ENCODE measurements at places on chromosomes 12 and 14.
A peak's percentile ranks its signal among the peaks of the same experiment; 100 is the strongest.

DNA sequence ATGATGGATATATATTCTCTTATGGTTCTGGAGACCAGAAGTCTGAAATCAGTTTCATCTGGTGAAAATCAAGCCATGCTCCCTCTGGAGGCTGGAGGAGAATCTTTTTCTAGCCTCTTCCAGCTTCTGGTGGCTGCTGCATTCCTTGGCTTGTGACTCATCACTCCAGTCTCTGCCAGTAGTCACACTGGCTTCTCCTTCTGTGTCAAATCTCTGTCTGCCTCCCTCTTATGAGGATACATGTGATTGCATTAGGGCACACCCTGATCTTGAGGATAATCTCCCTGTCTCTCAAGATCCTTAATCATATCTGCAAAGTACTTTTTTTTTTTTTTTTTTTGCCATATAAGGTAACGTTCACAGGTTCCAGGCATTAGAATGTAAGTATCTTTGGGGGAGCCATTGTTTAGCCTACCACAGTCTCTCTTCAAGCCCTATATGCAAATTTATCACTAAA, 17.7 kb downstream of the DNAL1 start:
- DNase-seq = no peak

- no peak for DNase-seq
These were observed 130.3 kb downstream of the CEP83 start for GRCh38 chr12:94329366-94329765.

- no peak for DNase-seq
These were observed 5.6 kb downstream of the CNIH1 start for GRCh38 chr14:54435500-54435981.

- no peak for DNase-seq
These were observed 81.8 kb downstream of the TSPAN9 start for GRCh38 chr12:3158851-3159465.

- no peak for DNase-seq
These were observed 29.3 kb downstream of the KICS2 start for GRCh38 chr12:64192644-64193444.

- DNase-seq = no peak
These were observed 210.0 kb downstream of the PPM1H start for GRCh38 chr12:62724947-62725451.

GRCh38 chr12:18297902-18298301, 36.6 kb downstream of the PIK3C2G start:
- DNase-seq = no peak

DNA sequence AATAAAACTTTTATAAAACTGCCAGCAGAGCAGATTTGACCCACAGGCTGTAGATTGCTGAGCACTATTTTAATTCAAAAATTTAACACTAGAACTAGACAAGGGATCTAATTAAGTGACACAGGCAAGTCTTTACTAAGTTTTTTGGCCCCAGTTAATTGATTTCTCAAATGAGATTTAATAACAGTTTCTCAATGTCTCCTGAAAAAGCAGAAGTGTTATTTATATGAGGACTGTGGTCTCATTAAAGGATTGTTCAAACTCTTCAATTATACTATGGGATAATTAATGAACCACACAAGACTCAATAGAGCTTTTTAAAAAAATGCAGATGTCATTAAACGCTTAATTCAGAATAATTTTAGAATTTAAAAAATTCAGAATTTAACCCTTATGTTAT, 1.9 kb downstream of the HEATR5A start:
- no peak for DNase-seq

GRCh38 chr12:30826276-30826675, 71.5 kb upstream of the CAPRIN2 start:
- no peak for DNase-seq

GRCh38 chr12:31317471-31318395, 8.2 kb downstream of the SINHCAF start:
- DNase-seq = no peak

- DNase-seq = no peak
These were observed 117.7 kb downstream of the PRKCH start for GRCh38 chr14:61438860-61439765.

- DNase-seq = no peak
These were observed 139.5 kb upstream of the SOX5 start for GRCh38 chr12:24088751-24089509.

DNA sequence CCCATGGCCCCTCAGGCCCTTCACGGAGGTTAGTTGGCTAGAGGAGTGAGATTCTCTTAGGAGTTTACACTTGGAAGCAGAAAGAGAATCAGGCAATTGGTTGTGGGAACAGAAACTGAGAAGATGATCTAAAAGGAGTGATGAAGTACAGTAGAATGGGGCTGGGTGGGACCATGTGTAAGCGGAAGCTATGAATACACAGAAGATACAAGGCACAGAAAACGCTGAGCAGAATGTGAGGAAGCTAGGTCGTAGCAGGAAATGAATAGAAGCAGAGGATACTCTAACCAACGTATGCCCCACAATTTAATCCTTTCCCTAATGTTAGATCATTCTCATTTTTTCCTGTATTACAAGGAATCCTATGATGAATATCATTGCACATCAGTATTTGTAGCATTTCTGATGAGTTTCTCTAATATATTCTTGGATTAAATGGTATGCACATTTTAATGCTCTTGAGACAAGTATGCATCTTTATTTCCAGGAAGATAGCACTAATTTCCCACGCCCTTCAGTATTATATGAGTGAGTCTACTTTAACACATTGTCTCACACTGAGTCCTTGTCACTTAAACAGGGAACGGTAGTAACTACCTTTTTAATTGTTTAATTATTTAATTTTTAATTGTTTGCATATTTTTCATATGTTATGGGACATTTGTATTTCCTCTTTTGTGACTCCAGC, 273.2 kb downstream of the APAF1 start:
- DNase-seq = no peak

- DNase-seq = no peak
These were observed 33.0 kb downstream of the TMEM132D start for GRCh38 chr12:129870796-129871195.

DNA sequence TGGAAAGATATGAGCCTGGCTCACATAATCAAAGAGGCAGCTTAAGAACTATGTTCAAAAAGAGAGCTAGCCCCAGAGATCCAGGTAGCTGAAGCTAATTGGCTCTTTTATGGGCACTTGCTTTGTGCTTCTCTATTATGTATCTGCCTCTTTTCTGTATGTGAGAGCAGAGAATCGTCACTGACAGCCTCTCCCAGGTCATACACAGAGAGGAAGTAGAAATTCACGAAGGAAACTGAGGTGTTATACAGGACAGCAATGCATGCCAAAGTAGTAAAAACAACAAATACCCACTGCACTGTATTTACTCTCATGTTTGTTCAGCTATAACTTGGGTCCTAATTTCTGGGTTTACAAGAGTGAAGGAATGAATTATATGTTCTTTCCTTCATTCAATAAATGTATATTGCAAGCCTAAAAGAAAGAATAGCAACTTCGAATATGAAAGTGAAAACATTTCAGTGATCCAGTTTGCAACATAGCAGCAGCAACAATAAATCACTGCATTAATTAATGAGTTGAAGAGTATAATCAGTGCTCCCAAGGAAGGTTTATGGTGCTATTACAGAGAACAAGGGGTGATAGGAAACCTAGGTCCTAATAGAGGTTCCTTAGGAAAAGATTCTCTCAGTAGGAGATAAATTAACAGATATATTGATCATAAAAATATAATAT, 47.1 kb upstream of the ATXN7L3B start:
- DNase-seq = no peak

- no peak for DNase-seq
These were observed 10.5 kb downstream of the SNX6 start for GRCh38 chr14:34619471-34619870.

GRCh38 chr14:53108292-53109104, 44.6 kb downstream of the DDHD1 start:
- no peak for DNase-seq

- peak; percentile 16 for DNase-seq
These were observed 210.2 kb downstream of the PTPRO start for GRCh38 chr12:15532364-15532977.

- no peak for DNase-seq
These were observed 84.8 kb upstream of the LRFN5 start for GRCh38 chr14:41521891-41522290.

GRCh38 chr12:64681200-64682052, 71.1 kb downstream of the RASSF3 start:
- DNase-seq = no peak

DNA sequence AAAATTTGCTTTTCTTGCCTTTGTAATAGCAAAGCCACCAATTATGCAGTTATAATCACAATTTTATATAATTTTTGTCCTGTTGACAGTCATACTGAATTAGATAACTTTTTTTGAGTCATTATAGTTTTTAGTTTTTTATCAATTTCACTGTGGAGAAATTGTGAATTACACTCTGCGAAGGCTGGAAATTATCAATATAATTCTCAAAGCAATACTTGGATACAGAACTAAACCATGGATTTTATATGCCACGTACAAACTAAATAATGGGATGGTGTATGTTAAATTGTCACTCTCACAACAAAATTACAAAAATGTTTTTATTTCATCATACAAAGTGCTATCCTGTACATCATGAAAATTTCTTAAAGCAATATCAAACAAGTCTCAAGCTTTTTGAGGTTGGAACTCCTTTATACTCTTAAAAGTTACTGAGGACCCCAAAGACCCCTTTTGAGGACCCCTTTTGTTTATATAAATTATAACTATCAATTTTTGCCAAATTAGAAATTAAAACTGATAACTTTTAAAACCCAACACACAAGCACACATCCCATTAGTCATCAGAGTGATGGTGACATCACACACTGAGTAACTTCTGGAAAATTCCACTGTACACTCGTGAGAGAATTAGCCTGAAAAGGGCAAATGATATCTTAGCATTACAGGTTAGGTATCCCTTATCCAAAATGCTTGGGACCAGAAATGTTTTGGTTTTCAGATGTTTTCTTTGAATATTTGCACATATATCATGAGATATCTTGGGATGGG, 19.8 kb upstream of the AQP2 start:
- no peak for DNase-seq

- no peak for DNase-seq
These were observed 9.0 kb downstream of the PLEKHA5 start for GRCh38 chr12:19138551-19138950.

- DNase-seq = no peak
These were observed 17.8 kb downstream of the FBXL14 start for GRCh38 chr12:1576410-1577241.

DNA sequence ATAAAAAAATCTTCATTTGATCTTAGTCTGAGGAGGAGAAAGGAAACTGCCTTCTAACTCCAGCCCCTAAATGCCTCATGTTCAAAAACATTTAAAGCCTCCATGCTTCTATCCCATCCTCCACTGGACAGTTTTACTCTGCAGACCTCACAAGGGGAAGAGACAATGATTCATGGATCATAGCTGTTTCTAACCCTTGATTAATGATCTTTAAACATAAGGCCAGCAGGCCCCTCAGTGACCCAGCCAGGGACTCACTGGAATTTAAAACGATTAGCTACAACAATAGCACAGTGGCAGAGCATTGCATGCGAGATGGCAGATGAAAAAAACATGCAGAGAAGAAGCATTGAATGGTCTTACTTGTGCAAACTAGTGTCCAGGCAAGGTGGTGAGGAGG, 6.0 kb downstream of the DCTN2 start:
- no peak for DNase-seq

DNA sequence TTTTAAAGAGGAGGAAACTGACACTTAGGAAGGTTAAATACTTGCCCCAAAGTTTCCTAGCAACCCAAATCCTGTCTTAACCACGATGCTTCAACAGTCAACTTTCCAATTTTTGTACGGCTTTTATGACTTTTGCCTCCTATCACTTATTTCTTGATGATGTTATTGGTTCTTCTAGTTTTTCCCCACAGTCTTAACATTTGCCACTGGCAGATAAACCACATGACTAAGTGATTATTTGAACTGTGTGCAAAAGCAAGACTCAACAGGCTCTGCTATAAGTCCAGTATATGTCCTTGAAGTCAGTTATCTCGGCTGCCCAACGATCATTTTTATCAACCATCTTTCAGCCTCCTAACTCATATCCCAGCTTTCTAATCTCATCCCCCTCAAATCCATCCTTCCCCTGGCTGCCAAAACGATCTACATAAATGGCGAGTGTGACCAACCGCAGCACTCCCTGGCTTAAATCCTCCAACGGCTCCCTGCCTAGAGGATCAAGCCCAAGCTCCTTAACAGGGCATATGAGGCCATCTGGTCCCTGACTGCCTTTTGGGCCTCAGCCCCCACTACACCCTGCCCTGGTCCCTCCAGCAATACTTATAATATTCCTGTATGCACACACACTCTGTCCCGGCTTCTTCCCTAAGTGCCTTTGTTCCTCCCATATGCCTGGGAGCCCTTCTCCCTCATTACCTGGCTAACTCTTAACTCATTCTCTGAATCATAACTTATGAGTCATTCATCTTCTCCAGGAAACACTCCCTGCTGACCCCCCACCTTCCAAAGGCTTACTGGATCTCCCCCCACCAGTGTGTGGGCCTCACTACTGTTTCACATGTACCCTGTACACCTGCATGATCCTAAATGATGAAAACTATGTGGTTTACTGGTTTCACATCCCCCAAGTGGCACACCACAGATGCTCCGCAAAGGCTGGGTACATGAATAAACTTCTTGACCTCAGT, 8.8 kb downstream of the VPS37B start:
- no peak for DNase-seq

GRCh38 chr12:95551913-95552516, 739 bp upstream of the USP44 start:
- DNase-seq = no peak

GRCh38 chr12:108322998-108323397, 16.1 kb downstream of the CMKLR1 start:
- DNase-seq = no peak

DNA sequence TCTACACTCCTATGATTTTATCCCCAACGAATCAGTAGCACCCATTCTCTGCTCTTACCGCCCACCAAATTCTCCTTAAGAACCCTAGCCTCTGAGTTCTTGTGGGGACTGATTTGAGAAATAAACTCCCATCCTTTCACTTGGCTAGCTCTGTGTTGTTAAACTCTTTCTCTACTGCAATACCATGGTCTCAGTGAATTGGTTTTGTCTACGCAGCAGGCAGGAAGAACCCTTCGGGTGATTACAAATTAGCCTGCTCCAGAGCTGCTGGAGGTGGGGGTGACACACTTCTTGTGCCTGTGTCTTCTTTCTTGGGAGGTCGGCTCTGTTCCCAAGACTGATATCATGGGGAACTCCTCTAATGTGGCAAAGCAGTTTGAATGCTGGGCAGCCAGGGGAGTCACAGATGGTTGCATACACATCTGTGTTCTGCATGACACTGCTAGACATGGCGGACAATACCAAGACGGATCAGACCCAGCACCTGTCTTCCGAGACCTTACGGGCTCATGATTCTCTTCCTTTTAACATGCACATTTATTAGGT, 1.6 kb upstream of the C1S start:
- no peak for DNase-seq

DNA sequence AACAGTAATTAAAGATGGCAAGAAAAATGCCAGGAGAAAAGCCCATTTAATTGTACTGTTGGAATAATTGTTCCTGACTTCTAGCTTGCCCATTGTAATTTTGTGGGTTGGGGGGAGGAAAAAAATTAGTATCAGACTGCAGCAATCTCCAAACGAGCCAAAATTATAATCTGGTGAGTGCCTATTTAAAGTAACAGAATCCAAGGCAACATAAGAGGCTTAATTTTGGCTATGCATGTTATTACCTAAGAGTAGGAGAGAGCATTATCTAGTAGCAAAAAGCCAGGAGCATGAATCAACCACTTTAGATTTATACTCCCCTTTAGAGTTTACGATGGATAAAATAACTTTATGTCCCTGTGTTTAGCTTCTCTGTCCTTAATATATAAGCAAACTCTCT, 14.6 kb upstream of the DENND5B start:
- no peak for DNase-seq

All from effector memory CD4-positive, alpha-beta T cell (primary cell).